Islet precursor cell (in vitro differentiated cells): ENCODE measurements at places on chromosomes 6 and 20.

DNA sequence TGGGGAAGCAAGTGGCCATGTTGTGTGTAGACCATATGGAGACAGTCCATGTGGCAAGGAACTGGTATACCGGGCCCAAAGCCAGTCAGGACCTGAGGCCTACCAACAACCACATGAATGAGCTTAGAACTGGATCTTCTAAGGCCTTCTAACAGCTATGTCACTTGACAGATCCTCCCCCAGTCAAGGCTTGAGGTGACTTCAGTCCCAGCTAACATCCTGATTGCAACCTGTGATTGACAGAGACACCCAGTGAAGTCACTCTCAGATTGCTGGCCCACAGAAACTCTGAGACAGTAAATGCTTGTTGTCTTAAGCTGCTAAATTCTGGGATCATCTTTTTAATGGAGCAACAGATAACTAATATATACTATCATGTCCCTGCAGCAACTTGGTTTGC lies 32.9 kb downstream of the AHI1 start:
- DNase-seq, result no peak

GRCh38 chr6:17349427-17349826 lies 44.0 kb upstream of the CAP2 start:
- DNase-seq, result no peak

- DNase-seq, result no peak
Measured at GRCh38 chr6:141316236-141316635, 816.5 kb upstream of the GJE1 start.

DNA sequence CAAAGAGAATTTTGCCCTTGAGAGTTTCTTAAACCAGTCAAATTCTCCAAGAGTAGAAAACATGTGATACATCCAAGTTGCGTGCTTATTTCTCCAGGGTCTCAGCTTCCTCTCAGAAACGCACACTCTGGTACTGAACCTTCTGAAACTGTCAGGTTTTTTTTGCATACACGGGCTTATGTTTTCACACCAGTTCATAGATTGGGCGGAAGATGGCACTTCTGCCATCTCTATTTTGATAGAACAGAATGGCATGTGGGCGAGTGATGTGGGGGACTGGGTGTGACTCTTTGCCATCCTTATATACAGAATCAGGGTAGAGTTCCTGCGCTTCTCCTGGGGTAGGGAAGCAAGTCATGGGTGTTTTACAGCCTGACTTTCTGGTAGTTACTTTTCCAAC lies 56.4 kb downstream of the ADTRP start:
- no peak for DNase-seq

GRCh38 chr6:161701056-161701455 lies 427.2 kb upstream of the AGPAT4 start:
- DNase-seq, result no peak

GRCh38 chr6:20438462-20439070 lies 36.9 kb downstream of the E2F3 start:
- no peak for DNase-seq

DNA sequence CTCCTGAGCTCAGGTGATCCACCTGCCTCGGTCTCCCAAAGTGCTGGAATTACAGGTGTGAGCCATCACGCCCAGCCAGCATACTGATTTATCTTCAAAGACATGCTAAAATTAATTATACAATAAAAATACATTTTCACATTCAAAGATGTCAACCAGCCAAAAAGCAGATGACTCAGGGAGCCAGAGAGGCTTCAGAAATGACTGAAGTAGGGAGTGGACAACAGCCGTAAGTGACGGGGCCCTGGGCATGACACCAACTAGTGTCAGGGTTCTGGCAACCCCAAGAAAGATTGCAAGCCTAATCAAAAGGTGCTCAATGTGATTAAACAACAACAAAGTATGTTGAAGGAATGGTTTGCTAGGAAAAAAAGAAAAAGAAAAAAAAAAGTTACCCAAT lies 28.4 kb downstream of the GPLD1 start:
- DNase-seq, result no peak

DNA sequence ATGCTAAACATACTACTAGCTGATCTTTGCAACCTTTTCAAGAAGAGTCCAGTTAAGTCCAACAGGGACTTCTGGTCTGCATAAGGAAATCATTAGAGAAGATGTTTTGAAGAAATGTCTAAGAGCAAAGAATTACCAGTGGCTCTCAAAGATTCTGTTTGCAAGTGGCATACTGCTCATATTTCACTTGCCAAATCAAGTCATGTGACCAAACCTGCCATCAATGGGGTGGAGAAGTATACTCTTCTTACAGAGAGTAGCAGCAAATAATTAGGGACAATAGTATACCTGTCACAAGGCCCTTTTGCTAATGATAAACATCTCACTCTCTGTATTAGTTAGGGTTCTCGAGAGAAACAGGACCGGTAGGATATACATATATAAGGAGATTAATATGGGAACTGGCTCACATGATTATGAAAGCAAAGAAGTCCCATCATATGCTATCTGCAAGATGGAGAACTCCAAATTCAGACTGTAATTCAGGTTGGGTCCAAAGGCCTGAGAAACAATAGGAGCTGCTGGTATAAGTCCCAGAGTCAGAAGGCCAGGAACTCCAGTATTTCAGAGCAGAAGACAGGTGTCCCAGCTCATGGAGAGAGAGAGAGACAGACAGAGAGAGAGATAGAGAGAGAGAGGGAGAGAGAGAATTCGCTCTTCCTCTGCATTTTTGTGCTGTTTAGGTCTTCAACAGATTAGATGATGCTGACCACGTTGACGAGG lies 111.5 kb downstream of the LCA5 start:
- DNase-seq, result no peak

- no peak for DNase-seq
Measured at GRCh38 chr6:42338744-42339222, 112.9 kb downstream of the TRERF1 start.

- no peak for DNase-seq
Measured at GRCh38 chr6:9435281-9435680, 979.6 kb downstream of the TFAP2A start.

DNA sequence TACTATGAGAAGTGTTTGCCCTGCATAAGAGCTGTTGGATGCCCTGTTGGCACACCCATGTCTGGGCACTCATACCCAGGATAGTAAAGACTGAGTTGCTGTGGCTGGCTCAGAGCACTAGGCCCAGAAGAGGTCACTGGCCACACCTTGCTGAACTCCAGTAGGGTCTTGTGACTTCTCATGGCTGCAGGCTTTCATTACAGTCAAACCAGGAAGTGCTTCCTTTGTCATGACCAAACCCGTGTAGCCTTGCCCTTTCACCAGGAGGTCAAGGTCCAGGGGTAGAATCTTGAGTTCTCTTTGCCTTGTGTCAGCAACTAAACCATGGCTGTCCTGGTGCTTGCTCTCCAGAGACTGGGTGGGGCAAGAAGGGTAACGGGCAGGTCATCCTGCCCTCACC lies 49.5 kb downstream of the CD164 start:
- DNase-seq, result peak; percentile 47

GRCh38 chr20:10978713-10979112 lies 304.9 kb upstream of the JAG1 start:
- DNase-seq, result no peak

DNA sequence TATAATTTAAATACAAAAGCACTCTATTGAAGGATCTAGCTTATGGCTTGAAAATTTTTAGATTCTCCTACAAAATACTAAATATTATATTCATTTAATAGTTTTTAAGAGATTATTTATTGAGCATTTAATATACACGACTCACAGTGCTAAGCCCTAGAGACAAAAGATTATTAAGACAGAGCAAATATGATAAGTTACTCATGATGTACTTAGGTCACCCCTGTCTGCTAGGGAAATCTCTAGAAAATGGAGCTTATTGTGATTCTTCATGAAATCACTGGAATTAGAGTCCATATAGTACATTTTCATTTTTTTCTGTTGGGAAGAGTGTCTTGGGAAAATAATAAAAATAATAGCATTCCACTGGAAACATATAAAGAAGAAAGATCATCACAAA lies 37.8 kb downstream of the BEND6 start:
- no peak for DNase-seq

DNA sequence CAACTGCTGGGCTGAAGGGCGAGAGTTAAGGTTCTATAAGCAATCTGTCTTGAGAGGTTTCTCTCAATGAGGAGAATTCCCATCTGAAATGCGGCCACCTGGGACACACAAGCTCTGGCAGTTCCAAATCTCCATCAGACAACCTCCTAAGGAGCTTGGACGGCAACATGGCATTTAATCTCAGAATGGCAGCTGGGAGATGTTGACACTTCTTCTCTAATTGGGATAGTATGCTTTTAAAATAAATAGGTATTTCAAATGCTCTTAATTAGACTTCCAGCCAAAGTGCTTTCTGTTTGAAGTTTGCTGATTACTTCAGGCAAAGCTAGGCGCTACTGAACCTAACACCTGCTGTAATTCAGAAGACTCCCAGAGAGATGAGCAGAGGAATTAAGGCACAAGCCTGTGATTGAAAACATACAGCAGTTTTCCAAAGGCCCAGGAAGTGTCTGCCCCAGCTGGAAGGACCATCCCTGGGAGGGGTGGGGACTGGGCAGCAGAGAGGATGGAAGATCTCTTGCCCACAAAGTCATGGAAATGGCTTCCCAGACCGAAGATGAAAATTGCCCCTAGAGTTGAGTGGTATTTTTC lies 59.1 kb upstream of the KCNK16 start:
- no peak for DNase-seq

GRCh38 chr6:132282696-132283095 lies 118.6 kb downstream of the MOXD1 start:
- DNase-seq, result no peak

GRCh38 chr6:159541296-159541695 lies 151.7 kb downstream of the SOD2 start:
- no peak for DNase-seq

GRCh38 chr20:60381643-60382400 lies 423.6 kb downstream of the CDH26 start:
- no peak for DNase-seq

- DNase-seq, result no peak
Measured at GRCh38 chr6:169326067-169326799, 72.6 kb upstream of the THBS2 start.

DNA sequence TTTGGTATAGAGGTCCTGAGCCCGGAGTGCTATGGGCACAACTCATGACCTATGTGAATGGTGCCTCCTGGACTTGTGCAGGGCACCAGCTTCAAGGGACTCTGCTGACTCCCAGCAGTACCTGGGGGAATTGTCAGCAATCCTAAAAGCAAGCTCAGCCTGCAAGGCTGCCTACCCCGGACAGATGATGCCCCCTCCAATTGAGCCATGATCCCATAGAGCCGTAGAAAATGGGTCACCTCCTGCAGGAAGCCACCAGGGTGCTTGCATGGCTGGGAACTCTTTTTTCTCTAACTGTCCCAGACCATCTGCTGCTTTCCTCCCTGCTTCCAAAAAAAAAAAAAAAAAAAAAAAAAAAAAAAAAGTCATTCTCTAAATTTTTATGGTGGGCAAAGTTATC lies 12.9 kb upstream of the PRND start:
- DNase-seq, result peak; percentile 29

GRCh38 chr6:137590684-137591083 lies 96.5 kb upstream of the OLIG3 start:
- no peak for DNase-seq

DNA sequence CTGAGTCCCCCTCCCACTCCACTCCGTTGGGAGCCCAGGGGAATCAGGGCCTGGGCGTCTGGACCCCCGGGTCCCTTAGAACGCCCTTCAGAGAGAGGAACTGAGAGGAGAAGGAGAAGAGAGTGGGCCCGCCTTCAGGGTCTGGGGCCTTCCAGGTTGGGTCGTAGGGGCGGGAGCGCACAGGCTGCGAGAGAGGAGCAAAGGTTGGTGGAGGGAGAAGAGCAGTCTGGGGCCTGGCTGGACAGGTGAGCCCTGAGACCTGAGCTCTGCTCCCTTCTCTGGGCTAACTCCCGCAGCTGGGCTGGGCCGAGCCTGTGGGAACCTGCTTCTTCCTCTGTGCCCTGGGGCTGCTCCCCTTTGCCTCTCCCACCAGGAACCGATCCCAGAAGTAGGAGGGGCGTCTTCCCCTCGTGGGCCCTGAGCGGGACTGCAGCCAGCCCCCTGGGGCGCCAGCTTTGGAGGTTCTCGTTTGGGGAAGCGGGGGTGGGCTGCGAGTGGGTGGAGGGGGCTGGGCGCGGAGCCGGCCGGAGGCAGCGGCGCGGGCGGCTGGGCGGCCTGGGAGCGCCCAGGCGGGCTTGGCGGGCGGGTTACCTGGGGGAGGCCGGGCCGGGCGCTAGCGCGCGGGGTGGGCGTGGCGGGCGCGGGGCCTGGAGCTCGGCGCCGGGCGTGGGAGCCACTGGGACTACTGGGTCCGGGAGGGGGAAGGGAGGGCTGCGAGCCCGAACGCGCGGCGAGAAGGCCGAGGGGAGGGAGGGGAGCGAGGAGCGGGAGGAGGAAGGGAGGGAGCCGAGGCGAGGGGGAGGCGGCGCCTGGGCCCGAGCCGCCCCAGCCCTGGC lies at the start of gene DDR1:
Gene DDR1, plus strand, starts transcription at position 835 of the 836 bp plus-strand sequence. CDS start 4,211 bp downstream, outside the sequence.
- peak; percentile 85 for DNase-seq

GRCh38 chr20:3167738-3168078 lies 5.6 kb downstream of the LZTS3 start:
- no peak for DNase-seq

- DNase-seq, result no peak
Measured at GRCh38 chr6:82362144-82362543, 1.5 kb upstream of the TPBG start.

DNA sequence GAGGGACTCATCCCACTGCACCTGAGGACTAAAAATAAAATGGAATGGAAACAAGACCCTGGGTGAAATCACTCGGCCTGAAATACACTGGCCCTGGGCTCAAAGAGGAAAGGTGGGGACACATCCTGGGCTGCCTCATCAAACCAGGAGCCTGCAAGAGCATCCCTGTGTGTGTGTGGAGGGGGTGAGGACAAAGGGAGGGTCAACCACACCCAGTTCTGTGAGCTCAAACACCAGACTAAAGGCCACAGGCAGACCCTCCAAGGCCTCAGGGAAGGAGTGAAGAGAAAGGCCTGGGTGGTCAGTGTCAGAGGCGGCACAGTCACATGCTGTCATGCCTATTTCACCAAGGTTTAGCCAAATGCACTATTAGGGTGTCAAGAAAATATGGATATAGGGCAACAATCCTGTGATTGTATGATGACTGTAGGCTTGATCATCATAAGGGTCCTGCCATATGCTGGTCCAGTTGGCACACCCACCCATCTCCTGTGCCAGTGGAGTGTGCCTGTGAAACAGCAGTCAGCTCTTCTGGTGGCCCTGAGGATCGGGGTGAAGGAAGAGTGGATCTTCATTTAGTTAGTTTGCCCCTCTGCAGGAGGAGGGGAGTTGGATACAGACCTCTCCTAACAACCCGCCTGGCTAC lies 28.9 kb downstream of the SRSF3 start:
- DNase-seq, result peak; percentile 41

GRCh38 chr6:46014511-46015118 lies 1.0 kb downstream of the CLIC5 start:
- DNase-seq, result peak; percentile 81
